ENCODE measurements at places on chromosomes 2 and 18.

DNA sequence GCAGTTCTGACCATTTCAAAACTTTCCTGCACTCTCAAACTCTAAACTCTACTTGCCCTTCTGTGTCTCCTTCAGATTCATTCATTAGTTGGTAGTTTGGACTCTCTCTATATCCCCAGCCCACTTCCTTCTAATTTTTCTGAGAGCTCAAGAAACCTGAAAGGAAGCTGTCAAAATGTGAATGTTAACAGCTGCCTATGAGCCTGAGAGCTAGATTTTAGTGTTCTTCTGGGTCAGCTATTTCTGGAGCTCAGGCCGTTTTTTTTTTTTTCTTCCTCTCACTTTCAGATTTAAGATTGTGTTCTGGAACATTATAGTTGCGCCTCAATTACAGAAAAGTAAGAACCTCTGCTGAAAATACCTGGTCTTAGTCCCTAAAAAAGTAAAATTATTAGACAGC is 73.1 kb downstream of the RTN4 start:
- DNase-seq = no peak

- DNase-seq = no peak
Observed at GRCh38 chr2:157803476-157803875, 72.7 kb downstream of the ACVR1 start.

- DNase-seq = no peak
Observed at GRCh38 chr2:31032475-31032874, 105.8 kb downstream of the GALNT14 start.

GRCh38 chr18:45527891-45528290 is 87.4 kb upstream of the SLC14A2 start:
- DNase-seq = no peak

- no peak for DNase-seq
Observed at GRCh38 chr2:194385376-194385775, 1271.7 kb upstream of the SLC39A10 start.

DNA sequence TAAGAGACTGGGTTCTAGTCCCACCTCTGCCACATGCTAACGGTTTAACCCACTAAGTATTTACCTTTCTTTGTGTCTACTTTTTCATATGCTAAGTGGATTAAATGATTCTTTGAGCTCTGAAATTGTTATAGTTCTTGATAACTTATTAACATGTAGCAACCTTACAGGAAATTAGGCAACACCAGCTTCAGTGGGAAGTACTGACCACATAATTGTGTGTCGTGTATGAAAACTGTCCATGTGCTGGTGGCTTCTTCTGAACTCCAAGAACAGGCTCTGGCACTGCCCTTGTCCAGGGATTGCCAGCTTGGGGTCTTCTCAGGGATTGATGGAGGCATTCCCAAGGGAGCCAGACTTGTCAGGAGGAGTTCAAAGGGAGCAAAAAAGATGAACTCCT is 427.7 kb downstream of the TGIF1 start:
- DNase-seq = no peak

- DNase-seq = no peak
Observed at GRCh38 chr18:32902568-32903330, 129.9 kb upstream of the KLHL14 start.

- DNase-seq = no peak
Observed at GRCh38 chr2:7666596-7667259, 749.5 kb downstream of the RNF144A start.

GRCh38 chr2:138239902-138240491 is 261.6 kb upstream of the SPOPL start:
- DNase-seq = no peak

- no peak for DNase-seq
Observed at GRCh38 chr18:22830511-22830910, 102.6 kb upstream of the RBBP8 start.

DNA sequence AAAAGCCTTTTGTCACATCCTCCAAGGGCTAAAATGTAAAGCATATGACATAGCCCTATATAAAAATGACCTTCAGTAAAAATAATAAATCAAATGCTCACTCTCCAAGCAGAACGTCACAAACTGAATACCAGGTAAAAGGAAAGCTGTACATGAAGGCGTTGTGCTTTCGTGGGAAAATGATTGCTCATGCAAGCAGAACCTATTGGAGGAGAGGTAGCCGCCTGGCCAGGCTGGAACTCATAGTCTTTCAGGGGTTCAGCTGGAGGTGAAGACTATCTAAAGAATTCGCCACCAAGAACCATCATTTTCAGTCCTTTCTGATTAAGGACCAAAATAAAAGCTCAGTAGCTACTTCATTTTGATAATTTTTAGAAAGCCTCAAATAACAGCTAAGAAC is 44.7 kb downstream of the ANKRD44 start:
- no peak for DNase-seq

- no peak for DNase-seq
Observed at GRCh38 chr18:49476664-49477411, 10.2 kb downstream of the C18orf32 start.

- DNase-seq = no peak
Observed at GRCh38 chr18:62682371-62682770, 33.0 kb upstream of the PHLPP1 start.

GRCh38 chr18:49814147-49814499 is 790 bp upstream of the ACAA2 start:
- peak; percentile 52 for DNase-seq

DNA sequence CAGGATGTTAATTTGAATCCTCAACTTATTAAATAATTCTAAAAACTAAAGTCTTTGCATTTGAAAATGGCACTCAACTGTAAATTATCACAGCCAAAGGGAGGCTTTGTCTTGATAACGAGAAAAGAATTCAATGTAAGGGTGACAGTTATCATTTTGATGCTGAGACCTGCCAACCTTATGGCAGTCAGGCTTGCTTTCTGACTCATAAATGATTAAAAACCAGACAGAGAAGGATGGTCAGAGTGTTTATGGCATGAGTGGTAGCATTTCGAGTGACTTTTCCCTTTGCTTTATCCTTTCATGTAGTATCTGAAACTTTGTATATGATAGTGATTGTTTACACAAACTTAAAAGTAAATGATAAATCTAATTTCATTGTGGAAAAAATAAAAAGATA is 53.9 kb upstream of the EPC2 start:
- DNase-seq = no peak

DNA sequence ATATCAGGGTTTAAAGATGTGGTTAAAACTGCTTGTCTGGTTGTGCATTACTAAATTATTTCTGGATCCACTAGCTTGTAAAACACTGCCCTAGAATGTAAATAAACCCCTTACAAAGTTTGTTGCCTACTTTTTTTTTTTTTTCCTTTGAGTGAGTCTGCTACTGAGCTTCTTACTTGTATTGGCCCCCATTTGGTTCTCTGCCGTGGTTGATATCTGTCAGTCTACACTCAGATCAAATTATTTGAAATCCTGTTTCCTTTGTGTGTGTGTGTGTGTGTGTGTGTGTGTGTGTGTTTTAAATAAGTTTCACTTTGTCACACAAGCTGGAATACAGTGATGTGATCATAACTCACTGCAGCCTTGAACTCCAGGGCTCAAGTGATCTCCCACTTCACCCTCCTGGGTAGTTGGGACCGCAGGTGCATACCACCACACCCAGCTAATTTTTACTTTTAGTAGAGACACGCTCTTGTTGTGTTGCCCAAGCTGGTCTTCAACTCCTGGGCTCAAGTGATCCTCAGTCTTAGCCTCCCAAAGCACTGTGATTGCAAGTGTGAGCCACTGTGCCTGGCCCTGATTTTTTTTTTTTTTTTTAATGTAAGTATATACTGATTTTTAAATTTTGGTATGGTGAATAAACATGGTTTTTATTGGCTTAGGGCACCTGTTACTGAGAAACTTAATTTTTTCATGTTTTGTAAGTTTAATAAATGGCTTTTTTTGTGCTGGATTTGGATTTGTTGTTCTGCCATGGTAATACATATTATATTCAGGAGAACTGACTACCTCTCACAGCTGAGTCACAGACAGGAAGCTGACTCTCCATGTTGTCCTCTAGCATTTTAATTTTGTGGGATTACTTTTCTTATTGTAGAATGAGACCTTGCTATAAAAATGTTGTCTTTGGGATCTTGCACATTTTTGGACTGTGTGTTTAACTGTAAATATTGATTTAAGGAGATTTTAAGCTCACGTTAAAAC is 48.5 kb downstream of the MAP4K4 start:
- no peak for DNase-seq

- DNase-seq = no peak
Observed at GRCh38 chr2:207044379-207045362, 105.4 kb downstream of the CPO start.

DNA sequence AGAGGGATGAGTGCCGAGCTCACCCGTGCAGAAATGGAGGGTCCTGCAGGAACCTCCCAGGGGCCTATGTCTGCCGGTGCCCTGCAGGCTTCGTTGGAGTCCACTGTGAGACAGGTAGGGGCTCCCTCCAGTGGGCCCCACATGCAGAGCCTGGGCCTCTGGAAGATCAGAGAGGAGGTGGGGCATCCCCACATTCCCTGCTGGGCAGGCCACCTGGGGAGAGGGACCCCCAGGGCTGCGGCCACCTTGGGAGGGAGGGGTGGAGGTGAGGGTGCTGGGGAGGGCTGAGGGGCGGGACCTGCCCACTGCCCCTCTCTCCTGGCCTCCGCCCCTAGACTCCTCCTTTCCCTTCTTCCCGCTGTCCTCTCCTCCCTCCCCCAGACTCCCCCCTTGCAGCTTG is 38.5 kb downstream of the MTERF4 start:
- DNase-seq = no peak

GRCh38 chr2:208929139-208929864 is 494.5 kb upstream of the MAP2 start:
- DNase-seq = no peak

GRCh38 chr2:152875701-152876695 is 157.6 kb downstream of the ARL6IP6 start:
- no peak for DNase-seq

- no peak for DNase-seq
Observed at GRCh38 chr2:171226461-171226860, 65.8 kb upstream of the TLK1 start.

GRCh38 chr2:239393388-239393940 is 7.4 kb downstream of the HDAC4 start:
- DNase-seq = no peak

DNA sequence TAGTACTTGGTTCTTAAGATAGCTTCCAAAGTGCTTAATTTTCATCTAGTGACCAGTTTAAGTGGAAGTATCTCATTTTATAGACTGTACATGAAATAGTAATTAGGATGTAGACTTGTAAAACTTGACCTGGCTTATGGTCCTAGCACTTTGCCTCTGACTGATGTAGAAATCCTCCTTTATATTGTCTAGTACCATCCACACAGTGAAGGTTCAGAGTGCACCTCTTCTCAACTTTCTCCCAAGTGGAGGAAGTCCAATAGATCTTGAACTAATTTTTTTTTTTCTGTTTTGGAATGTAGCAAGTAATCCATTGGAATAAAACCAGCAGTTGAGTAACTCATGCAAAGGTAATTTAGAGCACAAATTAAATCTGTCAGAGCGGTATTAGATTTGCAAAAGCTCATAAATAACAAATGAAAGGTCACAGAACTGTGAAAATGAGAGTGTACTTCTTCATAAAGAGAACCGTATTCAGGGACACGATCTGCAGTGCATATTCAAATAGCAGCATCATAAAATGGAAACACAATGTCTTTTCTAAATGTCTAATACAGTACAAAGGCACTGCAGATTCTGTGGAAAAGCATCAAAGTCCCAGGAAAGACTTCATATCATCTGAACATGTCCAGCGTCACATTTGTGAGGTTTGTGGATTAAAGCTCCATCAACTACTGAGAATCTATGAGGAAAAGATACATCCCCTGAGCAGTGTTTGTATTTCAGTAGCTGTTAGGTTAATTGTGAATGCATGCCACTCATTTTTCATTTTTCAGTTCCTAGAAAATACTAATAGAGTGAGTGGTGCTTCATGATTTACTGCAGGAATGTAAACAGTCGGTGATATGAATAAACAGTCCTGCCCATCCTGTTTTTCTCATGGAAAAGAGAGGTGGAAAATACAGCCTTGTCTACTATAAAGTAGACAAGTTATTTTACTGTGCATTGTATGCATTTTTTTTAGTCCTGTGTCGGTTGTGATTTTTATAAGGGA is 100.7 kb downstream of the LYPD6 start:
- no peak for DNase-seq

GRCh38 chr2:237244976-237245646 is 159.4 kb downstream of the COPS8 start:
- DNase-seq = no peak

GRCh38 chr2:172513935-172514586 is 41.8 kb upstream of the PDK1 start:
- no peak for DNase-seq

DNA sequence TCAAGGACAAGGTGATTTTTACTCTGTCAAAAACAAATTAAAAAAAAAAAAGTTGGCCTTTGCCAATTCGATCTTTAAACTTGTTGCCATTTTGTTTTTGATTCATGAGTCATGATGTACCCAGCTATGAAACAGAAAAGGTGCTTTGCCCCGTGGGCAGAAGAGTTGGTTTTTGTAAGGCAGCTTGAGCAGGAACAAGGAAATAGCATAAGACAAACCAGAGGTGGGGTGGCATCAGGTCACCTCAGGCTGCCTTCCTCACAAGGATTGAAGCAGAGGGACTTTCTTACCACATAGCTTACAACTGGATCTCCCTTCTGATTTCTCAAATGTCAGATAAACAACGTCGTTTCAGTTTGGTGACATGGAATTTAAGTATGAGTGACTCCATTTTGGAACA is 123.8 kb downstream of the ARL4C start:
- DNase-seq = no peak

DNA sequence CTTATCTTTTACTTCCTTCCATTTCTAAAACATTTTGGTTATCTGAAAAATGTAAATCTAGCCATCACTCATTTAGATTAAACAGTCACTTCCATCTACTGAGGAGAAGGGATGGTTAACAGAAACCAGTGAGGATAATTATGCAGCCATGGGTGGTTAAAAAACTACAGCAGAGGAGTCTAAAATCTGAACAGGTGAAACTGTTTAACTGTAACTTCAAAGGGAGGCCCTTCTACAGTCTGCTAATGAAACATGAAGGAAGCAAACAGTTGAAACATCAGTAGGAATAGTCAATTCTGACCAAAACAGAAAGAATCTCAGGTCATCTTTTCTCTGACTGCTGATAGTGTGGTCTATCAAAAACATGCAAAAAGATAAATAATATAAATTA is 71.0 kb downstream of the DTNB start:
- DNase-seq = no peak

DNA sequence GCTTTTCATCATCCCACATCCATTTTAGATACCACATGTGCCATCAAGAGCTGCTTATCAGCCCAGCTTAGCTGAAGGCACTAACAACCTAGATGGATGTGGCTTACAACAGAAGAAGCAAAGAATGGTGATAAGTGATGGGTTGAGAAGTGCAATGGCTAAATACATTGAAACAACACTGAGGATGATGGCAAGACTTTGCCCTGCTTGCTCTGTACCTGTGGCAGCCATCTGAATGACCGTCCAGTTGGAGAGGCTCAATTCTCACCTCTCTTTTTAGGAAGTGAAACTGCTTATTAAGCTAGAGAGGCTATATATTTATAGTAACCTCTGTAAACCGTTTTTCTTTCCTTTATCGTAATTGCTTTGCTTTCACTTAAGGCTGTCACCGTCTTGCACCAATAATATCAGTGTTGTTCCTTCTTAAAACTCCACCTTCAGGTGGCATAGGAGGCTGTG is 5.7 kb downstream of the GPATCH11 start:
- DNase-seq = no peak
